EH (cell line): ENCODE measurements at places on chromosomes 6 and 20.
A peak's percentile ranks its signal among the peaks of the same experiment; 100 is the strongest.

GRCh38 chr20:56626367-56627121 lies 2.6 kb upstream of the TFAP2C start:
- DNase-seq: peak; percentile 37

- no peak for DNase-seq
These were observed 4.9 kb downstream of the NKAIN2 start for GRCh38 chr6:123808556-123808955.

DNA sequence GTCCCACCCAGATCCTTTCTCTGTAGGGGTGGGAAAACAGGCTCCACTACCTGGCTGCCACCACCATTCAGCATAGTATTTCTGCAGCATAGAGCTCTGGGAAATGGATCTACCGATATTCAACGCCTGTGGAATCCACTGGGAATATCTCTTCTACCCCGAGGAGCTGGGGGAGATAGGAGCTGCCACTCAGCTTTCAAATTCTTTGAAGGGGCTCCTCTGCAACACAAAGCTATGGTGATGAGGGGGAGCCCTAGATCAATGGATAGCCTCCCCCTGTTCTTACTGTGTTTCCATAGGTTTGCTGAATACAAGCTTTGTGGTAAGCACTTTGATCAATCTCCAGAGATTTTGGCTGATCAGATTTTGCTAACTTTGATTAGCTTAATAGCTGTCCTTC lies 12.9 kb downstream of the FAM50B start:
- DNase-seq: no peak

DNA sequence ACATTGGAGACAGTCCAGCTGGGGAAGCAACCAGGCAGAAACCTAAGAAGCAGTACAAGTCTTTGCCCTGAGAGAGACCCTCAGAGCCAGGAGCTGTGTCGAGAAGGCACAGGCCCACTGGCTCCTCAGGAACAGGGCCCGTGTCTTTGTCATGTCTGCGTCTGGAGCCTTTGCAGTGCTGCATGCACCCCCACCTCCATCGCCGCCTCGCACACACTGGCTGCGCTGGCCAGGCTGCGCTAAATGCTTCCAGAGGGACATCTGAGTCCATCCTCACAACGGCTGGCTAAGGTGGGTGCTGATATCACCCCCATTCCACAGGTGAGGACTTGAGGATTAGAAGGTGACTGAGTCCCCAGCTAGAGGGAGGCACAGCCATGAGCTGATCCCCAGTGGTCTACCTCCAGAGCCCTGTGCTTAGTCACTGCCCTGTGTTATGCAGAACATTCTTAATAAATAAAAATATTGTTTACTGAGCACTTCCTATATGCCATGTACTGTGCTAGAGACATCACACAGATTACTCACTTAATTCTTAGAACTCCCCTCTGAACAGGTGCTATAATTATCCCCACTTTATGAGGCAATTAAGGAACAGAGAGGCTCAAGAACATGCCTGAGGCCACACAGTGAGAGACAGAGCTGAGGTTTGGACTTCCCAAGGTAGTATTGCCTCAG lies 27.6 kb downstream of the GABRR2 start:
- no peak for DNase-seq

GRCh38 chr6:77324866-77325265 lies 138.4 kb downstream of the HTR1B start:
- DNase-seq: no peak
